Cortex of kidney (tissue), 1 donor: ENCODE measurements at places on chromosomes 2 and 18.

GRCh38 chr2:187527262-187527661 is 27.0 kb downstream of the TFPI start:
- no peak for DNase-seq

GRCh38 chr2:181985632-181986205 is at the start of gene PPP1R1C:
PPP1R1C (plus strand) TSS chr2:181985853; CDS start chr2:181986111, 258 bp downstream.
- no peak for DNase-seq

GRCh38 chr2:25996844-25997243 is 14.5 kb upstream of the KIF3C start:
- DNase-seq = no peak

DNA sequence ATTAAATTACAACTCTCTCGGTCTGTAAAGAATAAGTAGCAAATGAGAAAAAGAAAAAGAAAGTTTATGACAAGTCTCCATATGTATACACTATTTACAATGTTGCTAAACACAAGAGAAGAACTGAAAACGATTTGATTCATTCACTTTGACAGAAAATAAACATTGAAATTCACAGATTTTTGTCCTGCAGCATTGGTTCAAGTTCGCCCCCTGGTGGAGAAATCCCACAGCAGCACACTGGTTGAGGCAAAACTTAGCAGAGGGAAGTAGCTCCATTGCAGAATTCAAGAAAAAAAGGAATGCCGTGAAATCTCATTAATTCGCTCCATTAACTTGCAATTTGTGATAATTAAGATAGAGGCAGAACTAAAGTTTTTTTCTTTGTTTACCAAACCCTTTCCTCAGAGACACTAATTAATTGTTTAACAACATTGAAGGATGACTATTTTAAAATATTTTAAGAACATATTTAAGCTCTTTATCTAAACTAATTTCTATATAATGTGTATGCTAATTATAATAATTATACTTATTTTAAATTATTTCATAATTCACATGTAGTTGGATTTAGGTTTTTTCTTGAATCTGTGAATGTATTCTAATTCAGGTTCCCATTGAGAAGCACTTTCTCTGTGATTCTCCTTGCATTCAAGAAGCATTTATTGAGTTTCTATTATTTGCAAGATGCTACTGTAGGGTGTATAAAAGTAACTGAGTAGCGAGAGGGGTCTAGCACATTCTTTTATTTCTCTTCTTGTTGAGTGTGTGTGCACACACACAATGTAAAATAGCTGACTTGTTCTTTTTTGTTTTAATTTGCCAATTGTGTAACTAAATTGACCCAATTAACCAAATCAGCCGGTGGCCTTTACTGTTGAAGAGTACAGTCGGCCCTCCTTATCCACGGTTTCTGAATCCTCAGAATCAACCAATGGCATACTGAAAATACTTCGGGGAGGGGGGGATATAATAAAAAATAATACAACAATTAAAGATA is 74.1 kb downstream of the COL4A3 start:
- DNase-seq = no peak

GRCh38 chr18:48679236-48679635 is 140.4 kb downstream of the CTIF start:
- no peak for DNase-seq

DNA sequence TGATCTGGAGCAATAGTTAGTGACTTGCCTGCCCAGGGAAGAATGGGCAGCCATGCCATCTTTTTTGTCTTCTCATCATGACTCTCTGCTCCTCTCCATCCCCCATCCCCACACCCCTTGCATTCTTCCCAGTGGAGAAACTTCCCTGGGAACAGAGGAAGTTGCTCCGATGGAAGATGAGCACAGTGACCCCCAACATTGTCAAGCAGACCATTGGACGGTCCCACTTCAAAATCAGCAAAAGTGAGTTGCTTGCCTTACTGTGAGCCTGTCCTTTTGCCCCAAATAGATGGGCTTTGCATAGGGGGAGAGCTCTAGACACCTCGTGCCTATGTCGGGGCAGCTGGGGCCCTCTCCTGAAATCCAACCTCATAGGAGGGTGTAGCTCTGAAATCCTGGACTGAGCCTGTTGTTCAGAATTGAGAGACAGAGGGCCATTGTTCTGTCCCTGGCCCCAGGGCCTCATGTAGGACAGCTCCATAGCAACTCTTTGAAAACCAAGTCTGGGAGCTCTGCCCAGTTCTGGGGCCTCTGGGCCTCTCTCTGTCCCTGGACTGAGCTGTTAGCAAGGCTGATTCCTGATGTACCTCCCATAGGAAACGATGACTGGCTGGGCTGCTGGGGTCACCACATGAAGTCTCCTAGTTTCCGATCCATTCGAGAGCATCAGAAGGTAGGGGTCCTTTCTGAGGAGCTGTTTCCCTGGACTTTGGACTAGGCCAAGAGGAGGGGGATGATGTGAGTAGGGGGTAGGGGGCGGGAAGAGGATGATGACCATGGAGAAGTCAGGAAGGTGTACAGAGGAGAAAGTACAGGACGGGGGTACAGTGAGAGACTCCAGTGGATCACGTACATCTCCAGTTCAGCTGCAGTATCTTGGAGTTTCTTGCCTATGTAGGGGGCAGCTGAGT is 35.2 kb downstream of the TTLL4 start:
- DNase-seq = no peak

DNA sequence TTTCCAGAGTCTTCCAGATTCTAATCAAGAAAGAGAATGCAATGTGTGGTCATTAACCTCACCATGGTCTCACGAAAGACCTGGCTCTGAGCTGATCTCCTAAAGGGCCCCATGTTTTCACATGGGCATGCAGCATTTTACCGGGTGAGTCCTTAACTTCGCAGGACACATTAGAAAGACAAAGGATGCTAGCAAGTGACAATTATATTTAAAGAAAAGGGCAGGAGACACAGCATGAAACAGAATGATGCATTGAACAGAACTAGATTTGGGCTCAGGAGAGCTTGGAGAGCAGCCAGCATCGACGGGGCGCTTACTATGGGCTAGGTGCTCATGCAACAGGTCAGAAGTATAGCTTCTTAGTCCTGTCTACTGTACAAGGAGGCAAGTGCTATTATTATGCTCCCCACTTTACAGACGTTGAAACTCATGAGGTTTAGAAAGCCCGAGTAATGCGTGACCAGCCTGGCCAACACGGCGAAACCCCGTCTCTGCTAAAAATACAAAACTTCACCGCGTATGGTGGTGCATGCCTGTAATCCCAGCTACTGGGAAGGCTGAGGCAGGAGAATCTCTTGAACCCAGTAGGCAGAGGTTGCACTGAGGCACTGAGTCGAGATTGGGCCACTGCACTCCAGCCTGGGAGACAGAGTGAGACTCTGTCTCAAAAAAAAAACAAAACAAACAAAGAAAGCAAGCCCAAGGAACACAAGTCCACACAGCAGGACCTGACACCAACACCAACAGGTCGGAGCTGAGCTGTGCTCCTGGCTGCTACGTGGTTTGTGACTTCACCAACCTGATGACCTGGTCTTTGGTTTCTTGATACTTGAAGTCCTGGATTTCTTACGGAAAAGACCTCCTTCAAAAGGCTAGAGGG is 16.1 kb downstream of the MBP start:
- DNase-seq = no peak

DNA sequence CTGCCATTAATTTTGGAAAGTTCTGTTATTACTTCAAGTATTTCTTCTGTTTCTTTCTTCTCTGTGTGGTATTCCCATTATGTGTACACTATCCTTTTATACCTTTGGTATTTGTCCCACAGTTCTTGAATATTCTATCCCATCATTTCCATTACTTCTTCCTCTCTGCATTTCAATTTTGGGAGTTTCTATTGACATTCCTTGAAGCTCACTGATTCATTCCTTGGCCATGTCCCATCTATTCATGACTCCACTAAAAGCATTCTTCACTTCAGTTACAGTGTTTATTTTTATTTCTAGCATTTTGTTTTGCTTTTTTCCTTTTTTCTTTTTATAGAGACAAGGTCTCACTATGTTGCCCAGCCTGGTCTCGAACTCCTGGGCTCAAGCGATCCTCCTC is 30.3 kb downstream of the PROC start:
- DNase-seq = no peak
